ENCODE measurements at places on chromosomes 16 and 17.

- DNase-seq = no peak
Measured at GRCh38 chr17:40598619-40599467, 33.6 kb upstream of the CCR7 start.

DNA sequence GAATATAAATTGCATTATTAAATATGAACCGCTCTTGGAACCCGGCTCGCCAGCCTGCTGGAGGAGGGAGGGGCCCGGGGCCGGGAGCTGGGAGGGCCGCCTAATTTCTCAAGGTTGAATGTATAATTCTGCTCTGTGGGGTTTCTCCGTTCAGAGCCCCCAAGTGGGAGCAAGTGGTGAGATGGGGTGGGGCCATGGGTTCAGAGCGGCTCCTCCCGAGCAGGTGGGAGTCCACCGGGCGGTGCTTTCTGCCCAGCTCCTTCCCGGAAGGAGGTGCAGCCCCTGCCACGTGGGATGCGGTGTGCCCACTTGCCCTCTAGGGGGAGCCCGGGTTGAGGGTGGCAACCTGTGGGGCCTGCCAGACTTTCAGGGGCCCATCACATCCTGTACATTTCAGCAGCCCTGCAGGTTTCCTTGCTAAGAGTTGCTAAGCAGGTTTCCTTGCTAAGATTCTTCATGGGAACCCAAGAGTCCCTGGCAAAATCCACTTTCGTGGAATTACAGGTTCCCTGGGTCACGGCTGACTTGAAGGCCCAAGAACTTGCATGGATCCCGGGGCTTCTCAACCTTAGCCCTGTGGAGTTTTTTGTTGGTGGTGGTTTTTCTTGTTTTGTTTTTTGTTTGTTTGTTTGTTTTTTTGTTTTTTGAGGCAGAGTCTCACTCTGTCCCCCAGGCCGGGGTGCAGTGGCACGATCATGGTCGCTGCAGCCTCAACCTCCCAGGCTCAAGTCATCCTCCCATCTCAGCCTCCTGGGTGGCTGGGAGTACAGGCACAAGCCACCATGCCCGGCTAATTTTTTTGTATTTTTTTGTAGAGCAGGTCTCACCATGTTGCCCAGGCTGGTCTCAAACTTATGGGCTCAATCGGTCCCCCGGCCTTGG is 196.7 kb upstream of the GSE1 start:
- peak; percentile 48 for DNase-seq

DNA sequence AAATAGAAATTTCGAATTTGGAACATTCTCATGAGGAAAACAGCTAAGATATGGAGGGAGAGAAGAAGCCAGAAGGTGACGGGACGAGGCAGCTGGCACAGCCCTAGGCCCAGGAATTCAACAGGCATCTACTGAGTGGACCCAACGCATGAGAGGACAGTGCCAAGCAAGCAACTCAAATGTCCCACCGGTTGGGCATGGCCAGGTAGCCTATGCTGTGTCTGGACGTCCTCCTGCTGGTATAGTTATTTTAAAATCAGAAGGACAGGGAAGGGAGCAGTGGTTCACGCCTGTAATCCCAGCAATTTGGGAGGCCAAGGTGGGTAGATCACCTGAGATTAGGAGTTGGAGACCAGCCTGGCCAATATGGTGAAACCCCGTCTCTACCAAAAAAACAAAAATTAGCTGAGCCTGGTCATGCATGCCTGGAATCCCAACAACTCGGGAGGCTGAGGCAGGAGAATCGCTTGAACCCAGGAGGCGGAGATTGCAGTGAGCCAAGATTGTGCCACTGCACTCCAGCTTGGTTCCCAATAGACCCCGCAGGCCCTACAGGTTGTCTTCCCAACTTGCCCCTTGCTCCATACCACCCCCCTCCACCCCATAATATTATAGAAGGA is 2.0 kb downstream of the GH1 start:
- DNase-seq = no peak

- no peak for DNase-seq
Measured at GRCh38 chr17:75755205-75755901, 9.6 kb downstream of the GALK1 start.

GRCh38 chr17:47703671-47704070 is 9.7 kb downstream of the TBKBP1 start:
- DNase-seq = no peak

DNA sequence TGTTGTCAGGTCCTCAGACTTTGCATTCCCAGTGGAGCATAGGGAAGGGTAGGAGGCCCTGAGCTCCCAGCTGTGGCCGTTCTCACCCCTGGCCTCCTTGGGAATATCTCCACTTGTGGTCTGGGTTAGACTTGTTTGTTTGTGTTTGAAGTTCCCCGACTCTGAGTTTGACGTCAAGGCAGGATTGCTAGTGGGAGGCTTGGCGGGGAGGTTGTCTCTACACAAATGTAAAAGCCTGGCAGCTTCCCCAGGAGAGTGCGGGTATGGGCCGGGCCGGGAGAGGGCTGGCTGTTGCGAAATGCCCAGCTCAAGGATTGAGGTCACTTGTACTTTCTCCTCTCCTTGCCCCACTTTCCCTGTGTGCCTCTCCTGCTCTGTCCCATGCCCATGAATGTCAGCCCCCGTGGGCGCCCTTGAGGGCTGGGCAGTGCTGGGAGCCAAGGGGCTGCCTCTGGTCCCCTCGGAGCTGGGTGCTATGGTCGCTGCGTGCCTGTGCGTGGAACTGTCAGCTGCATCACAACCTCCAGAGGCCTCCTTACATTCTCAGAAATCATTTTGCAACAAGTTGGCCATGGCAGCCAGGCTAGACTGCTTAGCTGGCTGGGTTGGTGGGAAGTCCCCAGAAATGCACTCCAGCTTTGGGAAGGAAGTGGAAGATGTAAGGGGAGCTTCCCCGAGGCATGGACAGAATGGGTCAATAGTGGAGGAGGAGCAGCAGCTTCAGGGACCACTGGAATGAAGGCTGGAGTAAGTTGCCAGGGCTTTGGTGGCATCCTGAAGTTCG is 84.3 kb downstream of the KSR1 start:
- DNase-seq = no peak

DNA sequence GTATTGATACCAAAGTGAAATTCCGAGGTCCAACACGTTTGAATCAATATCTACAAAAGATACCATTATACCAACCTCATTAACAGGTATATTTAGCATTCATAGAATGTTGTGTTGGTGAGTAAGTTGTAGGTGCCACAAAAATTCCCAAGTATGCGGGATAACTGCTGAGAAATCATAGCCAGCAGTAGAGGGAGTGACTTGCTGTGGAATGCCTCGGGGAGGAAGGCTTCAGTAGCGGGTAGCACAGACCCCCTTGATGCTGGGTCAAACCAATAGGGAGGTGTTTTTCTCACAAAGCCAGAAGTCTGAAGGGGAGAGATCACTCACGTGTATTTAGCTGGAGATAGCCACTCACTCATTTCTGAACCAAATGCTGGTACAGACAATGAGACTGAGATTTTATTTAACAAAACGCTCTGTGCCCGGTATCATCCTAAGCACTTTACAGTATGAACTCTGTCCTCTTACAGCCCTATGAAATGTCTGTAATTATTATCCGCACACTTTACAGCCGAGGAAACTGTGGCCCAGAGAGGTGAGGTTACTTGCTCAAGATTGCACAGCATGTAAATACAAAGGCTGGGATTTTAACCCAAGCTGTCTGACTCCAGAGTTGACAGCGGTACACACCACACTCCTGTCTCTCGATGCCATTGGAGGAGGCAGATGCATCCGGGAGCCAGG is 23.1 kb downstream of the HSBP1 start:
- DNase-seq = no peak

GRCh38 chr16:88071908-88072307 is 120.7 kb downstream of the BANP start:
- DNase-seq = no peak

All from activated CD8-positive, alpha-beta memory T cell treated with anti-CD3 and anti-CD28 coated beads for 48 hours (primary cell).